Dorsolateral prefrontal cortex (tissue), 122 donors: ENCODE measurements at places on chromosomes 13 and 19. TPM values are rescaled to one million over a fixed set of nuclear protein-coding genes. Genes with fewer than 3 reads are reported as not detected.

- DNase-seq = no peak
Observed at GRCh38 chr13:30047154-30047874, 196.9 kb upstream of the UBL3 start.

- no peak for DNase-seq
Observed at GRCh38 chr13:94709001-94709834, 3.1 kb downstream of the SOX21 start.

DNA sequence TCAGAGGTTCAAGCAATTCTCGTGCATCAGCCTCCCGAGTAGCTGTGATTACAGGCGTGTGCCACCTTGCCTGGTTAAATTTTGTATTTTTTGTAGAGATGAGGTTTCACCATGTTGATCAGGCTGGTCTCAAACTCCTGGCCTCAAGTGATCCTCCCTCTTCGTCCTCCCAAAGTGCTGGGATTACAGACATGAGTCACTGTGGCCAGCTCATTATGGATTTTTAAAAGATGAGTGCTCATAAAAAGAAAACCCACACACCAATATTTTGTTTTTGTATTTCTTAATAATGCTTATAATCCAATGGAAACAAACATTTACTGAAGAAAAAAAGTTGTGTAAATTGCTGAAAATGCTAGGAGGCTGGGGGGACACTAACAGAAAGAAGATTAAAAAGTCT, 5.0 kb upstream of the MICU2 start:
- DNase-seq = no peak

DNA sequence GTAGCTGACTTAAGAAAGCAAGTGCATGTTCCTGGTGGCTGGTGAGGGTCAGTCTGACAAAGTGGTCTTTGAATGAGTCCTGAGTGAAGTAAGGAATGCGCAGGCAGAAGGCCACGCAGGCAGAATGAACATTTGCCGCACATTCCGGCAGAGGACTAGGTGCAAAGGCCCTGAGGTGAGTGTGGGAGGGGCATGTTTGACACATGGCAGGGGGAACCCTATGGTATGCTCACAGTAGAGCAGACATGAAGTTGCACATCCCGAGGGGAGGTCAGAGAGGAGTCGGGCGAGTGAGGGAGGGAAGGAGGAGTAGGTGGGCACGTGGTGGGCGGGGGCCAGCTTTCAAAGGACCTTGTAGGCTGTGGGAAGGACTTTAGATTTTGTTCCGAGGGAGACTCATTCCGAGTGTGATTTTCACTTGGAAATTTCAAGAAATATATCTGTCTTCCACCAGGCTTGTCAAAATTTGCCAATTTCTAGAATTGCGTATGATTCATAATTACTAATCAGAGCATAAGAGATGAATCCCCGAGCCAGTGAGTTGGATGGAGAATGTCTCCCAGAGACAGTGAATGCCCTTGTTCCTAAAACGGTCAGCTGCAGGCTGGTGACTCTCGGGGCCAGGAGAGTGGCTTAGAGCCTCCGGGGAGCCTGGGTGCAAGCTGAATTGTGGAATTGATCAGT, 40.3 kb downstream of the ERICH6B start:
- no peak for DNase-seq

DNA sequence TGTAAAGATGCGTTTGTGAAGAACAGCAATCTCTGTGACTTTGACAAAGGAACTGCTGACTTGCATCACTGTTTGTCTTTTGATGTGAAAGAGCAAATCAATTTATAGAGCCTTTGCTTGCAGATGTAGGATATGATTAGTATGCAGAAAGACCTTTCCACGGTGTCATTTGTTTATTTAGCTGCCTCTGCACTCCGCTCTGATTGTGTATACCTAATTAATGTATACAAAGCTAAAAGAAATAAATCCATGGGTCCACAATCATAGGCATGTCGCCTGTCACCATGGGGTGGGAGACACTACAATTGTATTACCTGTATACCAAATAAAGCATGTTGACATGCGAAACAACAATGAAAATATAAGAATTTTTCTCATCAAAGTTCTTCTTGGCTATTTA, 410.7 kb downstream of the MZT1 start:
- DNase-seq = no peak

DNA sequence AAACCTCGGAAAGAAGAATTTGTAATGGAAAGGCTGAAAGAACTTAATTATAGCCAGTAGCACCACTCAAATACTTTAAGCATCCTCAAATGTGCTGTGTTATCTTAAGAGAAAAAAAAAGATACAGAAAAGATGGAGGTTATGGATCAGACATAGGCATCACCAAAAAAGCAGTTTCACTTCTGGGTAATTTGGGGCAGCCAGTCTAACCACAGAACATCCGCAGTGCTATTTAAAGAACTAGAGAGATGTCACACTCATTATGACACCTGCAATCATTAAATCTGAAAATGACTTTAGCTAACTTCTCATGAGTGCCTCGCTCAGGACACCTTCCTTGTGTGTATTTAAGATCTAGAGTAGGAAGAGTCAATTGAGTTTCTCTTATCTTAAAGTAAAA, 211.8 kb downstream of the RBM26 start:
- no peak for DNase-seq

DNA sequence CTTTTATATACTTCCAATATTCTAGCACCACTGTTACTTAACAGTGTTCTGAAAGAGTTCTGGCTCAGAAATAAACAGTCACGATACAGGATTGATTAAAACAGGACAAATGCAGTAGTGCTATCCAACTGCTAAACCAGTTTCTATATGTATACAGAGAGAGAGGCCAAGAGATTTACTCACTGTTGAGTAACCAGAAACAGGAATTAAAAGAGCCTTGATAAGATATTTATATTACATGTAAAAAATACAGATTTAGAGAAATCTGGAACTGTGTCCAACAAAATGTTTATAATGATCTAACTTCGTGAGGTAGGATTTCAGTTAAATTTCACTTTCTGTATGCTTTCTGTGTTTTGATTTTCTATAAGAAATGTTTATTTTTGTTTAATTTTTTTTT, 116.6 kb downstream of the CDK8 start:
- no peak for DNase-seq

DNA sequence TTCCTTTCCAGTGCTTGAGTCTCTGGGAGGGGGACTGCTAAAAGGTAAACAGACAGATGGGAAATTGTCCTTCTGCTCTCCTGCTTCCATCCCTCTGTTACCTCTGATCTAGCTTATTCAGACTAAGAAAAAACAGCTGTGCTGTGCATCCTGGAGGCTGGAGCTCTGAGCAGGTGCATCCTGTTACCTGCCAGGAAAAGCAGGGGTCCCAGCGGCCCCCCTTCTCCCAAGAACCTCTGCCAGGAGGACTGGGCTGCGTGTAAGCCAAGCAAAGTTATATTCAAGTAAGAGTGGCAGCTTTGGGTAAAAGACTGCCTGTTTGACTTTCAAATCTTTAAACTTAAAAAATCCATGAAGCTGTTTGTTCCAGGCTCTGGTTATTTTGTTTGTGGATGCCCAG, 75.1 kb downstream of the C13orf42 start:
- no peak for DNase-seq

GRCh38 chr13:34165158-34165557, 347.2 kb downstream of the RFC3 start:
- DNase-seq = no peak

GRCh38 chr13:20624213-20624612, 57.3 kb downstream of the IFT88 start:
- no peak for DNase-seq

DNA sequence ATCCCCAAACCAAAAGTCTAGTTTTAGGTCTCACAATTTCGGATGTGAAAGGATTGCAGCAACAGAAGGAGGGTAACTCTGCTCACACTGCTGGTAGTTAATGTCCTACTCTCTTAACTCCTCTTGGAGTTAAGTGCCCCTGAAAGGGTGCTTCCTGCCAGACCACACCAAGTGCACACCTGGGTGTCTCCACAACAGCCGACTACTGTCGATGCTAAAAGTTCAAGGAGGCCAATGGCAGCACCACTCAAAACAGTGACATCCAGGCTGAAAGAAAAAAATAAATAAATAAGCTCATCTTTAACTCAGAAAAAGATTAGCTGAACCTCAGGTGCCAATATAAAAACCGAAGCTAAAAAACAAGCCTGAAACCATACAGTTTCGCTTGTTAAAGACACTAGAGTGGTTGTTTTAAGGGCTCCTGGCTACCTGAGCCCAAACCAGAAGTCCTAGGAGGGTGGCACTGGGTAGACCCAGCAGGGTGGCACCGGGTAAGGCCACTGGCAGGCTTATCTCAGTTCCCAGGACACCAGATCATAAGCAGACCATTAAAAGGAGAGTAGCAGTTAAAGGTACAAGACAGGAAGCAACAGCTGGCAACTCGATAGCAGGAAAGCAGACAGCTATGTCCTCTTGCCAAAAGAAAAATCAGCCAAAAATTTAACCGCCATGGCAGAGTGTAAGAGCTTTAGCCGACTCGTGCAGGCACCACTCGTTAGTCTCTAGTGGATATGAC, 39.3 kb downstream of the BRD4 start:
- no peak for DNase-seq

DNA sequence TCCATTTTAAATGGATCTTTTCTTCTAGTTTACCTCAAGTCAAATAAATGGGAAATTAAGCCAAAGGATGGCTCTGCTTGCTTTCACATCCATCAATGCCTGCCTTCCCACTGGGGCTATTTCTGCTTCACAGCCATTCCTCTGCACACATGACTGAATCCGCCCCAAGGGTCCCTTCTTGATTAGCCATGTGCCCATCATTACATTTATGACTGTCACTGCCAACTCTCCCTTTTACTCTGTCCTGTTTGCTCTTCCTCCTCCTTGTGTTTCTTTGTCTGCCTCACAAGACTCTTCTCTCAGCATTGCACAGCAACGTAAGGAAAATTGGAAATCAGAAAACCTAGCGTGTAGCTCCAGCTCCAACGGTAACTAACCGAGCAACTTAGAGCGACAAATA, 410.2 kb downstream of the TBC1D4 start:
- no peak for DNase-seq

DNA sequence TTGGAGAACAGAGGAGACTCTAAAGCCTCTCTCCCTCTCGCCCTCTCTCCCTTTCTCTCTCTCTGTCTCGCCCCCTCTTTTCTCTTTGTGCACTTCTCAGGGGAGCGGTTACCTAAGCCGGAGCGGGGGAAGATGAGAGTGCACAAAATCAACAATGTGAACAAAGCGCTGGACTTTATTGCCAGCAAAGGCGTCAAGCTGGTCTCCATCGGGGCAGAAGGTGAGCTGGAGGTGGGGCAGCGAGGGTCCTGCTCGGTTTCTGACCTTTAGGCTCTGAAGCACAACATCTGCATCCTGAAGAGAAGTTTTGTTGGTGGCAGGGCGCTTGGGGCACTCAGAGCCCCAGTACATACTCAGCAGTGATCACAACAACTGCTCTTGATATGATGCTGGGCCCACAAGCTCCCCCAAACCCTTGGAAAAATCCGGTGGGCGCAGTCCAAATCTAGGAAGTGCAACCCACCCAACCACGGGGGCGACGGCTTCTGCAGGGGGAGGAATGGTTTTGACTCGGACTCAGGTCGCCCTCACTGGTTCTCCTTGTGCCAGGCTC, 43.3 kb downstream of the CAPN12 start:
- no peak for DNase-seq

- no peak for DNase-seq
Observed at GRCh38 chr13:110944121-110944967, 29.5 kb upstream of the ANKRD10 start.

GRCh38 chr13:26839682-26840081, 79.1 kb upstream of the GPR12 start:
- no peak for DNase-seq

DNA sequence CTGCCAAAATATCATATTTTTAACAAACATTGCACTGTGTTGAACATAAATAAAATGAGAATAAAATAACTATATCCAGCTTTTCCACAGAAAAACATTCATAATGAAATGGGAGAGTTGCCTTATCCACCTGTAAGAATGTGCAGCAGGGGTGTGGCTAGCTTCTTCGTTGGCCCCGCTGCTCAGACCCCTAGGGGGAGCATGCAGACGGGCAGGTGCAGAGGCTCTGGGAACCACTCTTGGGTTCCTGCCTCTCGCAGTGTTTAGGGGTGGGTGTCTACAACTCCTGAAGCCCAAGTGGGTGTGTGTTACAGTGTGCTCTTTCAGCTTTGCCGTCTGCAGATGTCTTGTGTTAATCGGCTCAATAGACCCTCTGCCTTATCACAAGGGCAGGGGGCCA, 121.7 kb downstream of the SLITRK5 start:
- DNase-seq = no peak

- no peak for DNase-seq
Observed at GRCh38 chr13:24511019-24511815, 1.4 kb downstream of the PARP4 start.

DNA sequence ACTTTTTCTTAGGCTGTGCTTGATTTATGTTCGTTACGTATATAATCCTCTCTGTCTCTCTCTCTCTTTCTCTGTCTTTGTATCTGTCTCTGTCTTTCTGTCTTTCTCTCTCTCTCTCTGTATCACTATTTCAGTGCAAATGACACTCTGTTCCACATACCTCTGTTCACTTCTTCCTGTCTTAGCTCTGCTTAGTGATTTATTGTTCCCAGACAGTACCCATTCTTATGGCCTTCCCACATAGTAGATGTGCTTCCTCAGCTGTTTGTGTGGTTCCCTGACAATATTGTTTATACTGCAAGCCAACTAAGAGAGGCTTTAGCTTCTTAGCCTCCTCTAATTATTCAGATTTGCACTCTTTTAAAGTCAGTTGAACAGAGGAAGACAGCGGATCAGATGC, 1244.2 kb downstream of the DIAPH3 start:
- no peak for DNase-seq

DNA sequence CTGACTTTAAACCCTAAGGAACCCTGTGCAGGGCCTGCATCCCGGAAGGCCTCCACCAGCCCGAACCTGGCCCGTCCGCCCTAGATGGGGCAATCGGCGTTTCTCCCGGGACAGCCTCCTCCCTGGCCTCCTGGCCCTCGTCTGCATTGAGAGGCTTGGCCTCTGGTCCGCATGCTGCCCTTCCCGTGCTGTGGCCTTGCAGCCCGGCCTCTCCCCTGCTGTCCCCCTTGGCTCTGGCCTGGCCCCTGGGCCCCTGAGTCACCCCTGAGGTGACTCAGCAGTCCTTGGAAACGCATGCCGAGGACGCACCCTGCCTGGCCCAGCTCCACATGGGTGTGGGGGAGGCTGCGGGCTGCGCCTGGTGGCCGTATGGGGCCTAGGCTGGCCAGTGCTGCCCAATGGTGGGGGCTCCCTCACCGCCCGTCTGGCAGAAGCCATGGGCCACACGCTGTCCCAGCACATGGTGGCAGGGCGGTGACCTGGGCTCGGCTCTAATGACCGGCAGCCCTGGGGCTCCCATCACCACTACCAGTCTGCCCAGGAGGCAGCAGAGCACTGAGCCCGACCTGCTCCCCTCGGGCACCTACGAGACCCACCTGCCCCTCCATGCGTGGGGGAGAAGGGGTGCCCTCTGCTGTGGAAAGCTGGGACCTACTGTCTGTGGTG, 25.7 kb downstream of the SH3GL1 start:
- no peak for DNase-seq

CARS2 gene
- 52.8 TPM for total RNA-seq

CPAMD8 gene
- 6.4 TPM for total RNA-seq

TPTE2 gene
- 0.75 TPM for total RNA-seq

CEBPG gene
- total RNA-seq = 23.2 TPM

MAMSTR gene
- total RNA-seq = 3.9 TPM

JAK3 gene
- total RNA-seq = 5.9 TPM

CCDC97 gene
- 18.6 TPM for total RNA-seq

PSG5 gene
- total RNA-seq = not detected
